ENCODE measurements at places on chromosomes 13 and 19.

GRCh38 chr13:90933097-90933826 lies 414.2 kb upstream of the MIR17HG start:
- DNase-seq, result no peak

DNA sequence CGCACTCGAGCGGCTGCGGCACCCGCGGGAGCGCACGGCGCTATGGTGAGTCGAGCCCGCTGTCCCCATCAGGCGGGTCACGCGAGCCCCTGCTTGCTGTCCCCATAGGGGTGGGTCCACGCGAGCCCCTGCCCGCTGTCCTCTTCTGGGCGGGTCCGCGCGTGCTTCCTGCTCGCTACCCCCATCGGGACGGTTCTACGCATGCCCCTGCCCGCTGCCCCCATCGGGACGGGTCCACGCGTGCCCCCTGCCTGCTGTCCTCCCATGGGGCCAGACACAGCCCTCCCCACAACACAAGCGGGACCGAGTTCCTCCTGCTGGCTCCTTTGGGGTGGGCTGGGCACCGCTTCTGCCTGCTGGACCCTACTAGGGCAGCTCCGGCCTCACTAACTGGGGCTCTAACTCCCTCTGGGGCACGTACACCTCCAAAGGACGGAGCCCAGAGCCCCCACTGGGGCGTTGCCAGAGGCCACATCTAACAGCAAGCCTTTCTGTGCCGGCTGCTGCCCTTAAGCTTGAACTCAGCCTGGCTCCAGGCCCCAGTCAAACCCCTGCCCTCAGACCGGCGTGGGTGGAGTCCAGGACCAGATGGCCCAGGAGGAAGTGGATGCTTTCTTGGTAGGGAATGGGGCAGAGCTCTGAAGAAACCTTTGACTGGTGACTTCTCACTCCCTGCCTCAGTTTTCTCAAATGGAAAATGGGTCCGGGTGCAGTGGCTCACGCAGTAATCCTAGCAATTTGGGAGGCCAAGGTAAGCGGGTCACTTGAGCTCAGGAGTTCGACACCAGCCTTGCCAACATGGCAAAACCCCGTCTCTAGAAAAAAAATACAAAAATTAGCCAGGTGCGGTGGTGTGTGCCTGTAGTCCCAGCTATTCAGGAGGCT lies 722 bp downstream of the COLGALT1 start:
- DNase-seq, result no peak

DNA sequence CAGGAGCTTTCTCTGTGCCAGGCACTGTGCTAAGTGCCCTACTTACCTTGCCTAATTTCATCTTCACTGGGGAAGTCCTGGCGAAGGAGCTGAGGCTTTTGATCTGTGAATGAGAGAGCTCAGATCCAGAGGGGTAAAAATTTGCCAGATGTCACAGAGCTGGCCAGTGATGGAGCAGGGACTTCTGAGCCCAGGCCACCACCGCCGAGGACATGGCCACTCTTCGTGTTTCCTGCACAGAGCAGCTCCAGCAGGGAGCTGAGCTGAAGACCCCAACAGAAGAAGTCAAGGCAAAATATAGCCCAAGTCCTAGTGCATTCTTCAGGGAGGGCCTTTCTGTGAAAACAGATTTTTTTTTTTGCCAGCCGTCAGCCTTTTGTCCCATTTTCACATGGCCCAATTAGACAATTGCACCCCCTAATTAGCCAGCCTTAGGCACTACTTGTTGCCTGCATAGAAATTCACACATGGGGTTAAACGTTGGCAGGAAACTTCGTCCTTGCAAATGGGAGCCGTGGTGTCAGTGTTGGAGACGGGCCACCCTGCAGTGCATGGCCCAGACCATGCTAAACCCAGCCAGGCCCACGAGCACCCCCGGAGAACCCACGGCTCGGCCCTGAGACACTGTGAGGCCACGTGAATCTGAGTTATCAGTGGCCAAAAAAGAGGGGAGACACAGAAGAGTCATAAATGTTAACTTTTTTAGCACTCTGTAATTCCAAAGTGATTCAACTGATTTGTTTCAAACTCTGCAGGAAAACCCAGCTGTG lies 7.8 kb downstream of the ZNF536 start:
- no peak for DNase-seq

DNA sequence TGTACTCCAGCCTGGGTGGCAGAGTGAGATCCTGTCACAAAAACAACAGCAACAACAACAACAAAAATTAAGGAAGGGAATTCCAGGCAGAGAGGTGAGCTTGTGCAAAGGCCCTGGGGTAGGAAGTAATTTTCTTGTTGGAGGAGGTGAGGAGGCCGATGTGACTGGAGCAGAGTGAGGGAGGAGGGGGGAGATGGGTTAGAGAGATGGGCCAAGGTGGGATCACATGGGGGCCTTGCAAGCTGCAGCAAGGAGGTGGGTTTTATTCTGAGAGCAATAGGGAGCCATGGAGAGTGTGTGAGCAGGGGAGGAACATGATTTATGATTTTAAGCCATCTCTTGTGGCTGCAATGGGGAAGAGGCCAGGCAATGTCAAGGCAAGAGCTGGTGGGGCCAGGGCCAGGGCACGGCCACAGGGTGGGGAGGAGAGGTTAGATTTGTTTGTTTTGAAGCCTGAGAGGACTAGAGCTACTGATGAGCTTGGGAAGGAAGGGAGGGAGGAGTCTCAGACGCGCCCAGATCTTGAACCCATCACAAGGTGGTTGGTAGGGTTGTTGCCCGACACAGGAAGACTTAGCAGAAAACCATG lies 12.5 kb upstream of the COMP start:
- no peak for DNase-seq

- no peak for DNase-seq
Measured at GRCh38 chr19:42514449-42514848, 13.8 kb downstream of the CEACAM1 start.

DNA sequence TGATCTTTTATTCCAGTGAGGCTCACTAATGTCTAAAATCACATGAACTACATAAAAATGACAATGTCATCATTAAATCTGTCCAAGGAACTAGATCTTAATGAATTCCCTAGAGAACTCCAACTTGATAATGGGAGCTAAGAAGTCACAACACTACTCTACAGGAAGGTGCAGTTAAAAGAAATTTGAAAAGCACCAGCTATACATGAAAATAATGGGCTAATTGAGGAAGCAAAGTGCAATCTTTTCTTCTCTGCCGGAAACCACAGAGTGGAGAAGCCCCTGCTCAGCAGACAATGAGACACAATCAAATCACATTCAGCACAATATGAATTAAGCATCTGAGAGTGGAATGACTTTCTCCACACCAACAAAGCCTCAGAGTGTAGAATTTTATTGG lies 261.7 kb downstream of the LHFPL6 start:
- DNase-seq, result no peak

- DNase-seq, result no peak
Measured at GRCh38 chr13:111521691-111522229, 201.3 kb downstream of the TEX29 start.

GRCh38 chr19:6413721-6414643 lies 10.6 kb downstream of the KHSRP start:
- no peak for DNase-seq

- DNase-seq, result no peak
Measured at GRCh38 chr13:47865883-47866282, 135.2 kb downstream of the SUCLA2 start.

DNA sequence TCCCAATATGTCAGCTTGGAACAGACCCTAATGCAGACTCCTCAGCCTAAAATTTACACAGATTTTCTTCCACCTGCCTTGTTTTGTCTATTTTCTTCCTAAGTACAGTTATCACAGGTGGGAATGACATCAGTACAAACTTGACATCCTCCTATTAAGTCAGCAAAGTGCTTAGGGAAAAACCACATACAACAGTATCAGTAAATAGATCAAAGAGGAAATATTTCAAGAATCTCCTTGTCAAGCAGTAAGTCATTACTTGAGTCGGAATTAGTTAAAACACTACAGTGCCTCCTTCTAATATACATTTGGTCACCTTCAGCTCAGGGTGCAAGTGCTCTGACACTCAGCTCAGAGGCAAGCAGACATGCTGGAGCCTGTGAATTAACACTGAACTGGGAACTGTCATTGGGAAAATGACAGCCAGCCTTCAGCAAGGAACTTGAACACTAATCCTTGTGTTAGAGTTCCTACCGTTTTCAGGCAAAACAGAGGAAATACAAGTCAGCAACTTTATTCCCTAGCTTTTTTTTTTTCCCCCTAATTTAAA lies 394.3 kb upstream of the HTR2A start:
- DNase-seq, result no peak

DNA sequence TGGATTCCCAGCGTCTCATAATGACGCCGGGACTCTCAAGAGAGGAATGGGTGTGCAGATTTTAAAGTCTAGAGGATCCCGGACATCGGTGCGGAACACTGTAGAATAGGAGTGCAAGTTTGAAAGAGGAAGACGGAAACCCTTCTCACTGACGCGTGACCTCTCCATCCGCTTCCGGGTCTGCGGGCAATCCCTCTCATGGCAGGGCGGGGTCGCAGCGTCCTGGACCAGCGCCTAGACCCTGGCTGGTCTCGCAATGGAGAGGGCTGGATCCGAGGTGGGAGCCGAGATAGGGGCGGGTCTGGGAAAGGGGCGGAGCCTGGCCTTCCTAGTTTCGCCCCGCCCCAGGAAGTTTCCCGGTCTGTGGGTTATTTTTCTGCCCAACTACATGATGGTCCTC lies 4.6 kb upstream of the ZNF845 start:
- no peak for DNase-seq

- DNase-seq, result no peak
Measured at GRCh38 chr19:52094526-52095130, 937 bp downstream of the ZNF841 start.

- peak; percentile 92 for DNase-seq
Measured at GRCh38 chr19:46373491-46374359, 26.8 kb downstream of the PPP5C start.

DNA sequence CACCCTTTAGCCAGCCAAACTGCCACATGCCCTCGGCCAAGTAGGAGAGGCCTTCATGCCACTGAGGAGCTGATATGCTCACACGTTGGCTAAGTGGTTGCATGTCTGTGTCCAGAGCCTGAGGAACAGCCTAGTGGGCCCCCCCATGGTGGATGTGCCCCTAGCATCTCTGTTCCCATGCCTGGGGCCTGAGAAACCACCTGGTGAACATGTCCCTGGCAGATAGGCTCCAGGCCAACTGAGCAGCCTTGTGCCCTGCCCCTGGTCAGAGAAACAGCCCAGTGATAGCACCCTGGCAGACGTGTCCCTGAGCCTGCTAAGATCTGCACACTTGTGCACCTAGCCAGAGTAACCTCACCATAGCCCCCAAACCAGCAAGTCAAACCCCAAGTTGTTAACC lies 121.8 kb upstream of the WASF3 start:
- no peak for DNase-seq

GRCh38 chr19:18698321-18699167 lies 15.1 kb downstream of the CRTC1 start:
- no peak for DNase-seq

DNA sequence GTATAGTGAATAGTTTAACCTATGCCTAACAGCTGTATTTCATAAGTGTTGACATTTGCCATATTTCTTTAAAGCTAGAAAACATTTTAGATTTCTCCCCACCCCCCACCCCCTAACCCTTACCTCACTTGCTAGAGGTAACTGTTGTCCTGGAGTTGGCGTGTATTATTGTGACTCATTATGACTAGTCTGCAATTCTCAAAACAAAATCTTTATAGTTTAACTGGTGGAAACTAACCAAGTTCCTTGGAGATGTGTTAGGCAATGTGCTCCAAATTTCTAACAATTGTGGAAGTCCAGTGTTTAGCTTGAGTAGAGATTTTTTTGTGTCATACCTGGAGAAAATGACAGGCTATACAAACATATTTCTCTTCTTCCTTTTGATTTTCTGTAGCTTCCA lies 38.0 kb downstream of the KCTD4 start:
- DNase-seq, result no peak

GRCh38 chr19:41325947-41326706 lies 16.2 kb downstream of the CCDC97 start:
- DNase-seq, result no peak

GRCh38 chr19:55112246-55112776 lies 5.1 kb downstream of the PPP1R12C start:
- no peak for DNase-seq

DNA sequence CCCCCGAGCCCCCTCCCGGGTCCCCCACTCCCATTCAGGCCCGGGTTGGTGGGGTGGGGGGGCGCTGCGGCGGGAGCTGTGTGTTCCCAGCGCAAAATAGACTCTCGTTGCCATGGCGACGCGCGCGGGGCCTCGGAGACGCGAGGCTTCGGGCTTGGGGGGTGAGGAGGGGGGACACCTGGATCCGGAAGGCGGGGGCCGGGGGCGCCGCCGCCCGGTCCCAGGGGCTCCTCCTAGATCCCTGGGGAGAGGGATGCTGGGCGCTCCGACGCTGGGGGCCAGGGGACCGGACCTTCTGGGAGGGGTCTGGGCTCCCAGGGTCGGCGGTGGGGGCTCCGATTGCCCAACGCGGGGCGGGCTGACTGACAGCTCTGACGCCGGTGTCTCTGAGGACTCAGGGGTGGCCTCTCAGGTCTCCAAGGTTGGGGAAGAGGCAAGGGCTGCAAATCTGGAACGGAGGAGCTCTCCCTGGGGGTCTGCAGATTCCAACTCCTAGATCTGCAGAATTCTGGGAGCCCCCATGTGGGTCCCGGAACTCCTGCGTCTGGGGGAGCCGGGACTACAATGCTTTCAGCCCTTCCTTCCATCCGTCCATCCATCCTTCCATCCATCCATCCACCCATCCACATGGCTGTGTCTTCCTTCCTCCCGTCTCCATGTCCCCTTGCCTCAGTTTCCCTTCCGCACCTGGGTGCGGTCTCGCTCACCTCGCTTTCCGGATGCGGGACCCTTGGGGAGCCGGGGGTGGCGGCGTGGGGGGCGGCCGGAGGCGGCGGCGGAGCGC lies 9.1 kb upstream of the SHISA7 start:
- DNase-seq, result no peak

GRCh38 chr13:44088991-44089413 lies 209.3 kb downstream of the LACC1 start:
- DNase-seq, result no peak

DNA sequence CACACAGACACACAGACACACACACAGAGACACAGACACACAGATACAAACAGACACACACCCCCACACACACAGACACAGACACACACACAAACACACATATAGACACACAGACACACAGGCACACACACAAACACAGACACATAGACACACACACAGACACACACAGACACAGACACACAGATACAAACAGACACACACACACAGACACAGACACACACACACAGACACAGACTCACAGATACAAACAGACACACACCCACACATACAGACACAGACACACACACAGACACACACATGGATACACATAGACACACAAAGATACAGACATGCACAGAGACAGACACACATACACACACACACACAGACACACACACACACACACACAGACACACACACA lies 174.5 kb downstream of the URI1 start:
- no peak for DNase-seq

- no peak for DNase-seq
Measured at GRCh38 chr13:29805994-29806979, 44.1 kb downstream of the UBL3 start.

DNA sequence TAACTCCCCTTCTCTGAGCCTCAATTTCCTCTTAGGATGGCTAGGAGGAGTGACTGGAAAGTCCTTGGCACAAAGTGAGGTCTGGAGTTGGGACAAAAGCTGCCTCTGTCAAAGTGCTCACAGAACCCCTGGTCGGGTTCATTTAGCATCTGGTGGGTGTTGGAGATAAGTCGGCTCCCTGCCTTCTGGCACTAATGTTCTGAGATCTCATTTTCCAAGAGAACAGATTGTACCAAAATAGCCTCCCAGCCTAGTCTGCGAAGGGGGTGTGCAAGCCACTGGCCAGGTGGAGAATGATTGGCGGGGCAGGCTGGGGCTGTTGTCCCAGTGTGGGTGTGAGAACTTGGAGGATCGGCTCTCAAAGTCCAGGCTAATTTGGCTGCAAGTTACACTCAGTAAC lies 20.7 kb upstream of the NWD1 start:
- no peak for DNase-seq

Data from NCI-H1092 (cell line).